ENCODE measurements at places on chromosomes 7 and 10. TPM values are rescaled to one million over a fixed set of nuclear protein-coding genes. Genes with fewer than 3 reads are reported as not detected.
A peak's percentile ranks its signal among the peaks of the same experiment; 100 is the strongest.

DNA sequence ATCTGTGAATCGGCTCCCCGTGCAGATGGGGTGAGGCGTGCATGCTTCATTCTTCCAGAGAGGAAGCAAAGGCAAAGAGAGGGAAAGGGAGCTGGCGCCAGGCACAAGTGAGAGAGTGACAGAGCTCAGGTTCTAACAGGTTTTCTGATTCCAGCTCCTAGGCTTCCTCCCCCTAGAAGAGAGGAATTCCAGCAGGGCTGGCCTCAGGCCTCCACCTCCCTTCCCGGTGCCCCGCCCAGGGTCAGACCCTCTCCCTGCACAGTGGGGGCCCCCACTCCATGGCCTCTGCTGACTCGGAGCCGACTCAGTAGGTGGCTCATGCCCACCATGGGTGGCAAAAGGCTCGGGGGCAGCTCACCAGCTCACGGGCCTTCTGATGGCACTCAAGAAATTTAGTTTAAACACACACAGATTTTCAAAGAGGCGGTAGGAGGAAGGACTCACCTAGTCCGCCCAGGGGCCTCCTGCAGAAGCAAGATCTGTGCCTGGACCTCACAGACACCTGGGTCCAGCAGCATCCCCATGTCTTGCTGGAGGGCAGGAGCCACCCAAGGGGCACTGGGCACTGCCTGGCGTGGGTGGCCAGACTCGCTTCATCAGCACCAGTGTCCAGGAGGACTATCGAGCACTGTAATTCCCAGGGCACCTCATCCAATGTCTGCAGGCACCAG, 183.5 kb downstream of the MAD1L1 start:
- no peak for DNase-seq

DNA sequence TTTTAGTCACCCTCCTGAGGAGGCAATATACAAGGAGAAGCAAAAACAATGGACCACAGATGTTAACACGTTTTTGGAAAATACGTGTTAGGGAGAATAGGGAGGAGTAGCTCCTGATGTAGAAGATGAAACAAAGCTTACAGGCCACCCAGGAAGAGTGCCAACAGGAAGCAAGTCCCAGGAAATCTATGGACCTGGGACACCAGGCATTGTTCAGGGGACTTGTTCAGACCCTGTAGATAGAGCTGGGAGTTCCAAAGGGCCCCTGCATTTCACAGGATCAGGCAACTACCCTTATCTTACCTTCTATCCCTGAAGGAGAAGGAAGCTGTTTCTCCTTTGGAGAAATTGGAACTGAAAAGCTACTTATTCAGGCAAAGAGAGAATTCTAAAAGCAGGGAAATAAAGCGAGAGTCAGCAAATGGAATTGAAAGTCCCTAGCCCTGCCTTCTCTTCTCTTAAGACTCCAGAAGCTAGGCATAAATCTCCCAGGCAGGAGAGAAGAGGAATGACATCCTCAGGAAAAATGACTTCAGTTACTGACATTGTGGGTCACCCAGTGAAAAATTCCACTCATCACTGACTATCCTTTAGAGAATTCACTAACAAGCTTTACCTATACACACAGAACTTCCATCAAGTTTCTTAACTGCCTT, 77.7 kb upstream of the FAM3C start:
- no peak for DNase-seq

GRCh38 chr10:88322324-88323063, 260.6 kb downstream of the RNLS start:
- no peak for DNase-seq

DNA sequence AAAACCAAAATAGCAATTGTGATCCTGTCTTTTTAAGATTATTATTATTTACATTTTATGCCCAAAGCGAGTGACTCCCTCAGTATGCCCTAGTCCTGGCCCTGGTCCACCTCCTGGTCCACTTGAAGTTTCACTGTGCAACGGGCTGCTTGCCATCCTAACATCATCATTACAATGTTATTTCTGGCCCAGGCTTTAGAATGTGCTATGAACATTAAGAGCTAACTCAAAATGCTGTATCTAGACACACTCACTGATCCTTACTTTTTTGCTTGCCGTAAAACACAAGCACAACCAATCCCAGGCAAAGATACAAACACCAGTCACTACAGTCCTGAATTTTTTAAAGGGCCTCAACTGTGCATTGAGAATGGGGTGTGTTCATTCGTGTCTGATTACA, 38.4 kb downstream of the RHOBTB1 start:
- no peak for DNase-seq

- DNase-seq = peak; percentile 23
Observed at GRCh38 chr10:30782537-30783461, 153.2 kb upstream of the LYZL2 start.

GRCh38 chr10:36559412-36560400, 565.7 kb upstream of the ANKRD30A start:
- no peak for DNase-seq

- no peak for DNase-seq
Observed at GRCh38 chr7:47336472-47337425, 245.2 kb downstream of the TNS3 start.

Gene DIP2C
- total RNA-seq = 0.27 TPM

Gene AGR2
- total RNA-seq = 0.27 TPM

Gene HOXA4
- 1.1 TPM for total RNA-seq

Gene CNPY1
- not detected for total RNA-seq

Gene RAPGEF5
- total RNA-seq = 0.27 TPM

Gene ENTPD1
- 0.27 TPM for total RNA-seq
